T-helper 17 cell (primary cell): ENCODE measurements at places on chromosomes 13 and 19.

GRCh38 chr13:36493046-36493445, 60.8 kb downstream of the CCNA1 start:
- DNase-seq, result no peak

- no peak for DNase-seq
Measured at GRCh38 chr19:45995715-45996385, 583 bp downstream of the CCDC61 start.

- DNase-seq, result peak; percentile 51
Measured at GRCh38 chr13:24270639-24271141, 38.7 kb upstream of the C1QTNF9 start.

DNA sequence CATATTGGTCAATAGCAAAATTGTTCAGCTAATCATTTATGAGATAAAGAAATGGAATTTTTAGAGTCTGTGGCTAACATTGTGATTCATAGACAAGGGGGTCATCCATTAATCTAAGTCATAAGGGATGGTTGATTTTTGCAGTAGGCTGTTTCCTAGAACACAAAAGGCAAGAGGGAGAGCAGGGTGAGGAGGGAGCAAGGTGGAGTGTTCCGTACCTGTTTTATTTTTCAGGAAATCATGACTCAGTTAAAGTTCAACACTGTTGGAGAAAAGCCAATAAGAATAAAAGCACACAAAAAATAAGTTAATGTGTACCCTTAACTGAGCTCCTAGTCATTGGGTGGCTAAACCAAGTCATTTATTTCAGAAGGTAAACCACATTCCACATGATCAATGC, 512.4 kb upstream of the ATXN8OS start:
- no peak for DNase-seq

DNA sequence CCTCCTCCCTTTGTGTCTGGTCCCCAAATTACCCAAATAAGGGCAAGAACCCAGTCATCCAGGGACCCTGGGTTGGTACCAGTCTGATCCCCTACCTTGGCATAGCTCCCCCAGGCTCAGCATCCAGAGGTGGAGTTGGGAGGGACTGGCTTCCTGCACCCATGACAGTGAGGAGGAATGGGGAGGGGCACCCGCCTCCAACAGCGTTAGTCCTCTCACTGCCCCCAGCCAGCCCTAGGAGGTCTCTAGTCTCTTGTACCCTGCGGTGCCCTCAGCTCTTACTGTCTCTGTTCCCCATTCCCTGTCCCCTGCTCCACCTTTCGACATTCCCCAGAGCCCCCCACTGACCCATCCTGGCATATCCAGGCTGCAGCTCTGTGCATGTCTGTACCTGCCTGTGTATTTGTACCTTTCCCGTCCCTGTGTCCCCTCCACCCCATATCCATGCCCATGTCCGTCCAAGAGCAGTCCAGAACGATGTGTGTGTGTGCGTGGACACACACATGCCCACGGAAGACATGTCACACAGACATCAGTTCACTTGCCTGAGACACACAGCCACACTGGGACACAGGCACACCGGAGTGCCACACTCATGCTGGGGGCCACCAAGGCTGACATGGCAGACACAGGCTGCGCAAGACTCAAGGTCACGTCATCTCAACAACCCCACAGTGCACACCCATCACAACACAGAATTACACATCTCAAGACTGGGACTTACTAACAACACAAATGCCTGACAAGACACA, 17.8 kb downstream of the ERFL start:
- DNase-seq, result no peak

GRCh38 chr19:16373989-16374388, 49.4 kb downstream of the KLF2 start:
- no peak for DNase-seq

DNA sequence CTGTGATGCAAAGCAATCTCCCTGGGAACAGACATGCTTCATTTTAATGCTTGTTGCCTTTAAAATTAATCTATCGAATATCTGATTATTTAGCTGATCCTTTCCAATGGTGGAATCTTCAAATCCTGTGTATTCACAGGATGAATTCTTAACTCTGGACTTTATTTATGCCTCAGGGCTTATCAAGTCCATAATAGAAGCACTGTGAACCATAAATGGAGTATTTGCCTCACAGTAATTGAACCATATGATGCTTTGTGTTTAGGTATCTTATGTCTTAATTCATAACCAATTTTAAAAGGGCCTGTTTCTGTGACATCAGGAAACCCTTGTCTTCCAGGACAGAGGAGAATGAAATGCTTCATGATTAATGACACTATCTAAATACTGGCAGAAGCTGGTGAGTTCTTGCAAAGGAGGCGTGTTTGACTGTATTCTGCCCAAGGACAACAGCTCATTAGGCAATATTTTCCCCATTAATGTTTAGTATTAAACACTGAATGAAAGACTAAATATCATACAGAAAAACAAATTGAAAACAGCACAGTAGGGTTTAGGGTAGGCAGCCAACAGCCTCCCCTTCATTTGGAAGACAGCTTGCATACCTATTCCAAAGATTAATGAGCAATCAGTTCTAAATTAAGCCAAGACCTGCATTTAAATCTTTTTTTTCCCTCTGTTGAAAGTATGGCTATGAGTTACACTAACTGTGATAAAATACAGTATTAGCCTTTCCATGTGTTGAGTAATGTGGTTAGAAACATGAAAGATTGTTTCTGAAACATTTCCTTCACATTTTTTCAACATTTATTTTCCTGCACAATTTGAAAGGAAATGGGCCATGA, 709.4 kb downstream of the PCDH9 start:
- no peak for DNase-seq

DNA sequence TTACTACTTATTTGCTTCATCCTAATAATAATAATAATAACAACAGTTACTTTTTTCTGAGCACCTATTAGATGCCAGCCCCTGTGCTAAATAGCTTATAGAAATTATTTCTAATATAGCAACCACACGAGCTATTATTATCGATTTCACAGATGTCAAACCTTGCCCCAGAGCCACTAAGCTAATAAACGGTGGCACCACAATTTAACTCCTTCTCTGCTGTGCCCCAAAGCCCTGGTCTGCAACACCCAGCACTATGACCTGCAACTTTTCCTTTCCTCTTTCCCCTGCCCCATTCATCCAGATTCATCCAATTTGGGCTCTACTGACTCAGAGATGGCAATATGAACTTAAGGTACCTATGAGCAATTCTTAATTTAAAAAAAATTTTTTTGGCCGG, 6.4 kb downstream of the RFX2 start:
- DNase-seq, result no peak

DNA sequence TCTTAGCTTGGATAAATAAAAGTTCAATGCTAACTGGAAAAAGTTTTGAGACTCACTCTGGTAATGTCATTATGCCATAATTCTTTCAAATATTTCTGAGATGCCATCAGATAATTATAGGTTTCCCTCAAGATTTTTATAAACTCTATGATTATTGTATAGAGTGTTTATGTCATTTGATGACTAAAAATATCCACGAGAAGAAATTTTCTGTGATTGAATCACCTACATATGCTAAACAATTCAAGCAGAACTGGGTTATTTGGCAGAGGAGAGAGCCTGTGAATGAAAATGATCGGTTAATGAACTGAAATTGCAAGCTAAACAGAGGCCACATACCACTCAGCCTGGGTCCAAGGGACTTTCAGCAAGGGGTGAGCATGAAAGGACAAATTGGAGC, 92.6 kb upstream of the TSC22D1 start:
- DNase-seq, result no peak

DNA sequence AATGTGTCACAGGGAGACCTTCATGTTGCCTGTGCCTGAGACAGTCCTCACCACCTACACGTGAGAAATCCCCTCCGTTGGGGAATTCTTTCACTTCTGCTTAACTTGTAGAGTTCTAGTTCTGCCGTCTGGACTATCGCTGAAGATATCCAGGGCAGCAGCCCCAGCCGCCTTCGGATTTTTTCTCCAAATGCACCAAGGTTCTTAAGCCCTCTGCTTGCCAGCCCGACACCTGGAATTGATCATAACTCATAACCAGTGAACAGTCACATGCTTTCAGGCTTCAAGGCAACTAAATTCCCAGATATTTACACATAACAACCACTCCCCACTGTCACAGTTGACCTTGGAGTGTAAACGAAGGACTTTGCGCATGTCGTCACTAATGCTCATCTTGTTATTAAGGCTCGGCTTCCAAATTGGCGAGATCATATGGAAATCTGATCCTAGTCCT, 114.4 kb downstream of the RAB20 start:
- DNase-seq, result no peak

DNA sequence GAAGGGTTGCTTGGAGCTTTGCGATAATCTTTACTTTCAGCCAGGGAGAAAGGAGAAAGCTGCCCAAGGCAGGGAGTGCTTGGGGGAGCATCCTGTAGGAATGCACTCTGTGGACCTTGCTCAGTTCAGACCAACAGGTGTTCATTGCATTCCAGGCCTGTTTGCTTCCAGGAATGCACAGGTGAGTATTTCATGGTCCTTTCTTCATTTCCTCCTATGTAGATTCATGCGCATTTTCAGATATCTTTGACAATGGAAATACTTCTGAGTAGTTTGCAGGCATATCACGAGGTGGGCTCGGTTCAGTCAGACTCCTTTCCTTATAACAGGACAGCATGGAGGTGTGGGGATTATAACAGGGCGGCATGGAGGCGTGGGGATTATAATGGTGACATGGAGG, 254.8 kb downstream of the FGF9 start:
- DNase-seq, result no peak

DNA sequence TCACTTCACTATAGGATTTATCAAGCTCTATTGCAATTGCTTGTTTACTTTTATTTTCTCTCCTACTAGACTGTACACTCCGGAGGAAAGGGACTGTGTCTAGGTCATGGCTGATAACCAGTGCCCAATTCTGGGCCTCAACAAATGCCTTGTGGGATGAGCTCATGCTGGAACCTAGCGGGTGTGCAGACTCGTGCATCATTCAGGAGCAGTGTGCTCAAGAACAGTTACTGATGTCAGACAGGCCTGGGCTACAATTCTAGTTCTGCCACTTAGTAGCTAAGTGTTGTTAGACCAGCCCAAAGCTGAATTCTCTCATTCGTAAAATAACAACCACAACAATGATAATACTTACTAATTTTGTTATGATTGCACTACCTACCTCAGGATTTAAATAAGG, 95.4 kb downstream of the CYSLTR2 start:
- no peak for DNase-seq

DNA sequence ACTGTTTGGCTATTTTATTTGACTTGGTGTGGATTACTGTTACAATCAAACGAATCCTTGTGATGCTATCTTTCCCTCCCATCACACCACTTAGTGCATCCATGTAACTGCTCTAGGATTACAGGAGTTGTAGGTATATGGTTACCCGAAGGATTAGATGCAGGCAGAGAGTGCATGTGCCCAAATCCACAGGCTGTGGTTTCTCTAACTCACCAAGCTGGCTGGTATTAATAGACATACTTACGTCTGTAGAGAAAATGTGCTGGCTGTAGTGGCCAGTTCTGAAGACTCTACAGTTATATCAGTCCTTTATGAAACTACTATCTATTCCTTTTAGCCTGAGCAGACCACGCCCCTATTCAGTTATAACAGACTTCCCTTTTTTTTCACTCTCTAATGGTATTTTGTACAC, 1.1 kb upstream of the HMGB1 start:
- DNase-seq, result no peak

DNA sequence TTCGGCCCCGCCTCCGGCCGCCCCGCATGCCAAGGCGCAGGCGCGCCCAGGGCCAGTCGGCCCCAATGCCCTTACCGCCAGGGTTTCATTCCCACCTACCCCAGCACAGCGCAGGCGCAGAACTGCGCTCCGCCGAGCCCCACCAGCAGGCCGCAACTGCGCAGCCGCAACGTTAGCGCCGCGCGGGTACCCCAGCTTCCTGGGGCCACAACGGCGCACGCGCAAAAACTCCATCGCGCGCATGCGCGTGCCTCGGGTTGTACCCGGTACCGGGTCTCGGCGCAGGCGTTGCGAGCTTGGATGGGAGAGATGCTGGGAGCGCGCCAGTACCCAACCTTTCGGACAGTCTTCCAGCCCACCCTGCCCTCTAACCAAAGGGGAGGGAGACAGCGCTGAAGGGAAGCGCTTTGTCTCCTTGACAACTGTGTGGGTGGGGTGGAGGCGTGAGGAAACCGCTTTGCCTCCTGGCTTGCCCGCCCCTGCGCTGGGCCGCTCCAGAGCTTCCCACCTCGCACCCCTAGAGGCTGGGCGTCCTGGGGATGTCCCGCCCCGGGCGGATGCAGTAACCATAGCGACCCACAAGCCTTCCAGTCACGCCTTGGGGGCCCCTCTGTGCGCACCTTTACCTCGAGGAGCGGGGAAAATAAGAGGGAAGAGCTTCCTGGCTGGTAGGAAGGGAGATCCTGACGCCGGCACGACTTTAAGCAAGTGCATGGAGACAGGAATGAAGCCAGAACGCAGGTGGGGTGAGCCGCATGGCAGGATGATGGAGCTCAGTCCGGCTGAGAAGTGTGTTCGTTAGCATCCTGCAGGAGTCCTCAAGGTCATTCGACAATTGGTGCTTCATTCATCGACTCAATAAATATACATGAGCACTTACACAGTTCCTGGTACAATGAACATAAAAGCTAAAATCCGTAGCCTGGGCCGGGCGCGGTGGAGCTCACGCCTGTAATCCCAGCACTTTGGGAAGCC, 525 bp upstream of the MYPOP start:
- DNase-seq, result peak; percentile 100

GRCh38 chr13:74907788-74908187, 574.2 kb downstream of the TBC1D4 start:
- no peak for DNase-seq

DNA sequence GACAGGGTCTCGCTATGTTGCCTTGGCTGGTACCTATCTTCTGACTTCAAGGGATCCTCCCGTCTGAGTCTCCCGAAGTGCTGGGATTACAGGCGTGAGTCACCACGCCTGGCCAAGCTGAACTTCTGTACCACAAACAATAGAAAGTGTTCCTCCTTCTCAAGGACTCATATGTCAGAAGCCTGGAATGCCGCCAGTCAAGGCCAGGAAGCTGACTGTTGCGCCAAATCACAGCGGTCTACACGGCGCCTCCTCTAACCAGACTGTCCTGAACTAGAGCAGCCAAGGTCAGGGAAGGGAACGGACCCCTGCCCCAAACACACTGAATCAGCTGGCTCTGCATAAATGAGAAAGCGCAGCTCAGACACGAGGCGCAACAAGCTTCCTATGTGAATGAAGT, 14.6 kb downstream of the RAB20 start:
- no peak for DNase-seq
